ENCODE measurements at places on chromosomes 5 and 9.

DNA sequence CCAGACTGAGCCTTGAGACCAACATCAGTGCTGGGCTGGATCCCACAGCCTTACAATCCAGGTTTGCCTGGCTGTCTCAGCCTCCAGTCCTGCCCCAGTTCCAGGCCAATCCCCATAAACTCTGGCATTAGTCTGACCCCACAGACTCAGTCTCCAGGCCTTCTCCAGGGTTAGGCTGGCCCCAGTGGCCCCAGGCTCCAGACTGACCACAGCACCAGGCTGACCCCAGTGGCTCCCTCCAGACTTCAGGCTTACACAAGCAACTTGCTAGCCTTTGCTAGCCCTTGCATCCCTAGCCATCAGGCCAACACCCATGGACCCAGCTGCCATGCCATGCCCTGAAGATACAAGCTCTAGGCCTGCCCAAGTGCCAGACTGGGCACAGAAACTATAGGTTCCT is 1326.0 kb upstream of the C9orf72 start:
- DNase-seq, result no peak

DNA sequence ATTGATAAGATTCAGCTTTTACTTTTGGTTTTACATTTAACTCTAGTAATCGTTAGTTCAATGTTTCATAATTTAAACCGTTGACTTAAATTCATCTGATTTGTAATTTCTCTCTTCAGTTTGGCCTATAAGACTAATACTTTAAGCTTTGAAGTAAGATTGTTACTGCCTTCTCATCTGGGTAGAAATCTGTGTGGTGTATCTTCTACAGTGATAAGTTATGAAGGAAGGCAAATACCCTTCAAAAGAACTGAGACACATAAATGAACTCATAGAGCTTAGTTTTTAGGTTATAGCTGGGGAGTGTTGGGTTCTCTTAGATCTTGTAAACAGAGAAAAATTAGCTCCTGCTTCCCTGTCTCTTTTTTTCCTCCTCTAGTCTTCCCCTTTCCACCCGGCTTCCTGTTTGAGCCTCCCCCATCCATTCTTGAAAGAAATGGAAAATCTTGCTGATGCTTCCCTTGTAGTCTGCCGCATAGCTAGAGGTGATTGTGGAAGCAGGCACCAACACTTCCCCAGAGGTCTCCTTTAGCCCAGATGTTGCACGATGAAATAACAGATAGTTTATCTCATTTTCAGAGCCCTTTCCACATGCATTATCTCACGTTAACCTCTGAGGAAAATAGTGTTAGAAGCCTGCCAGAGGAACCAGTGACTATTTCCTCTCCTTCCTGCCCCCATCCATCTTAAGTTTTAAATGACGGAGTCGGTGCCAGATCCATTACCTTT is 2.0 kb upstream of the F2RL2 start:
- DNase-seq, result no peak

DNA sequence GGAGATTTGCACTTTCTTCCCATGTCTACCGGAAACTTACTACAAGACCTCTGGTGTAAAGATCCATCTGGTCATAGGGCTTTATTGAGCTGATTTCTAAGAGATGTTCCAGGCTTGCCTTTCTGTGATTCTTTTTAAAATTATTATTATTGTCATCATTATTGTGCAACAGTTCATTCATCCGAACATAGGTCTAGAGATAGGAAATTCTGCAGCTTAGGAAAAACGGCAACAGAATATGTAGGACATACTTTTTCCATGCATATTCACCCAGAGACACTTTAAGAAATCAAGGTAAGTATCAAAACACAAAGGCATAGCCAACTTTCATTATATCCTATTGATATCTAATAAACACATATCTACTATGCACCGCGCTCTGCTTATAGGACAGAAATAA is 378.2 kb upstream of the KLF4 start:
- DNase-seq, result no peak

DNA sequence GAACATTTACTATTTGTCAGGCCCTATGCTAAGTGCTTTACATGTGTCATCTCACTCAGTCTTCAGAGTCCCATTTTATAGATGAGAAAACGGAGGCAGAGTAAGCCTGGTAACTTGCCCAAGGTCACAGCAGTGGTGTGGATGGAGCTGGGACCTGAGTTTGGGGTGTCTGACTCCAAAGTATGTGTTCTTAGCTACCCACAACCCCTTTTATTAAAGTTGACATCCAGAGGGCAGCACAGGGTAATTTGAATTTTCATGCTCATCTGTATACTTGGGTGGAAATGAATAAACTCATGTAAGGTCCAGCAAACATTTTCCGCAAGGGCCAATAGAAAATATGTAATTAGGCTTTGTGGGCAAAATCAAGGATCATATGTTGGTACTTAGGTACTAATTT is 93.4 kb upstream of the SLC25A48 start:
- no peak for DNase-seq

DNA sequence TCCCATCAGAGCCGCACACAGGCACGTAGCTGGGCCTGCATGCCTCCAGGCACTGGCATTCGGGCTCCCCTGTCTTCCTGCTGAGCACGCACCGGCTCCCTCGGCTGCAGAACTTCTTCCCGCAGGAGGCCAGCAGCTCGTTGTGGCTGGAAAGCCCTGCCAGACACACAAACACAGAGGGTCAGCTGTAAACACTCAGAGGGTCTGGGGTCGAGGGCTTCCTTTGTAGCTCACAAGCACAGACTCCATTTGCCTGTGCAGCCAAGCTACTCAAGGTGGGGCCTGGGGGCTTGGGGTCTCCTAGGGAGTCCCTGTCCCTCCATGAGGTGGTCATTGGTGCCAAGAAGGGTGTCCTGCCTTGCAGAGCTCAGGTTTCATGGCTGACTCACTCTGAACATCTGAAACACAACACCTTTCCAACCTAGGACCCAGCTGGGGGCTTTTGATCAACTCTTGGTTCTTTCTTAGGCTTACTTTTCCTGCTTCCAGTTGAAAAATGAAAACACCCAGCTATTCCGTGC is 211.4 kb downstream of the FSTL4 start:
- no peak for DNase-seq
